Stimulated activated CD8-positive, alpha-beta memory T cell treated with anti-CD3 and anti-CD28 coated beads, Interleukin-7, amount 100 ng/mL, for 1 hour (primary cell): ENCODE measurements at places on chromosomes 2 and 18.

DNA sequence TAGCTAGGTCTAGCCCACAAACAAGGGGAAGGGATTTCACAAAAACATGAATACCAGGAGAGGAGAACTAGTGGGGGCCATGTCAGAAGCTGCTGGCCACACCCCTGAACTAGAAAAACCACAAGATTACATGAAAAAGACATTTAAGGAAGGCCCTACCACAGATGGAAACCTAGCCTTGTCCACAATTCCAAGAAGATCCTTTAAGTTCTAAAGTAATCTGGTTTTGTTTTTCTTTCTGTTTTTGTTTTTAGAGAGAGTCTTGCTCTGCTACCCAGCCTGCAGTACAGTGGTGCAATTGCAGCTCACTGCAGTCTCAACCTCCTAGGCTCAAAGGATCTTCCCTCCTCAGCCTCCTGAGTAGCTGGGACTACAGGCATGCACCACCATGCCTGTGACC, 34.2 kb upstream of the CAB39 start:
- no peak for DNase-seq

- no peak for DNase-seq
These were observed 31.4 kb downstream of the POLR1A start for GRCh38 chr2:86074256-86074655.

- no peak for DNase-seq
These were observed 22.9 kb upstream of the SSB start for GRCh38 chr2:169775765-169776164.

- no peak for DNase-seq
These were observed 16.4 kb downstream of the TET3 start for GRCh38 chr2:74001121-74001520.

- no peak for DNase-seq
These were observed 180.5 kb downstream of the TMEM18 start for GRCh38 chr2:496729-497128.

DNA sequence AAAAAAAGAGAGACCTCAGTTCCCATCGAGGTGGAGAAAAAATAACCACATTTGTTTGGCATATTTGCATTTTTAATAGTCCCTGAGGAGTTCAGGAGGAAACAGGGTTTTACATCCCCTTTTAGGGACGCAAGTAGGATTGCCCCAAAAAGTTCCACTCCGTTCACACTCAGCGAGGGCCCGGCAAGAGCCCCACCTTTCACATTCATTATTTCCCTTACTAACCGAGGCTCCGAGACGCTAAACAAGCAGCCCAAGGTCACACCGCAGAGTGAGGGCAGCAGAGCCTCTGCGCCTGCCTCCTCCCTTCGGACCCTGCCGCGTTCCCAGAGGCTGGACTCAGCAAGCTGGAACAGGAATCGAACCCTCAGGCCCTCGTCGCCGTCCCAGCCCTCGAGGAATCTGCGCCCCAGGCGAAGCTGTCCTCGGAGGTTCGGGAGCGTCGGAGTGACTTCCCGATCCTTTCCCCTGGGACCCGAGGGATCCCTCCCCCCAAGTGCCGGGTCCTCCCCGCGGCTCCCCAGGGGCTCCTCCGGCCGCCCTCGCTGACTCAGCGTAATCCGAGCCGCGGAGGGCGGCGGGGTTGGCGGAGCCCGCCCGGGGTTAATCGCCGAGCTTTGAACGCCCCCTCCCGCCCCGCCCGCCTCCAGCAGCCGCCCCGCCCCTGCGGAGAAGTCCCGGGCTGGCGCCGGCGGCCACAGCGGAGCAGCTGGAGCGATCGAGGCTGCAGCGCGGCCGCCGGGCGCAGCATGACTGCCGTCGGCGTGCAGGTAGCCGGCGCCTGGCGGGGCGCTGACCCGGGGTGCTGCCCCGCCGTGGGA, at the start of gene TMEM37:
TSS of gene TMEM37 (plus strand) at position 700 of the 821 bp plus-strand sequence. CDS start at position 750, 50 bp downstream.
- no peak for DNase-seq

- no peak for DNase-seq
These were observed 353.4 kb downstream of the ALK start for GRCh38 chr2:29567906-29568520.

DNA sequence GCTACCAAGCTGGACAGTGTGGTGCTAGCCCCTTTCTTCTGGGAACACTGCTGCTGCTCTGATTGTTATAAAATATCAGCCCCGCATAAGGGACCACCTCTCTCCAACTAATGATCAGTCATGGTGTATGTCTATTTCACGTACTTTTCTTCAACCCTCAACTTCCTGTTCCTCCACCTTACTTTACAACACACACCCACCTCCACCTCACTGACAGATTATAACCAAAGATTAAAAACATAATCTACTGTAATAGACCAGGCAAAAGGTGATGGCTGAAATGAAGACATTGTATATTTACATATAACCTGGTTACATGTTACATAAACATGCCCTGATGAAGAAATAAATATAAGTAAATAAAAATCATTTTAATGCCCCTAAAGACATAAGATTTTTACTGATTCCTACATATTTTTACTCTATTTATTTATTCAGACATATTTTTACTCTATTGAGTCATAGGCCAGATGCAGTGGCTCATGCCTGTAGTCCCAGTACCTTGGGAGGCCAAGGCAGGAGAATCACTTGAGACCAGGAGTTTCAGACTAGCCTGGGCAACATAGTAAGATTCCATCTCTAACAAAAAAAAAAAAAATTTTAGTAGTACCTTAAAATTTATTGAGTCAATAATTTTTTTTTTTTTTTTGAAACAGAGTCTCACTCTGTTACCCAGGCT, 12.8 kb downstream of the STK39 start:
- no peak for DNase-seq

DNA sequence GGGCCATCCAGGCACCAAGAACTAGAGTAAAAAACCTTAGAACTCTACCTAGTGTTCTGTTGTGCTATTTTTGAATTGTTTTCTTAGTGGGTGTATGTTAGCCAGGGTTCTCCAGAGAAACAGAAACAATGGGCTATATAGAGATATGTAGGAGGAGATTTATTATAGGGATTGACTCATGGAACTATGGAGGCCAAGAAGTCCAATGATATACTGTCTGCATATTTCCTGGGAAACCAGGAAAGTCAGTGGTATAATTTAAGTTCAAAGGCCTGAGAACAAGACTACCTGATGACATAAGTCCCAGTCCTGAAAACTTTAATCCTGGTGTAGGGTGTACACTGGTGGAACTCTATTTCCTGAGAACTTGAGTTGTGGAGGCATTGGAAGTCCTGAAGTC, 108.7 kb upstream of the ACVR1 start:
- DNase-seq: no peak

- no peak for DNase-seq
These were observed 260.9 kb downstream of the ICOS start for GRCh38 chr2:204197336-204198005.

- no peak for DNase-seq
These were observed 146.9 kb downstream of the METTL4 start for GRCh38 chr18:2424420-2424819.

- no peak for DNase-seq
These were observed 8.2 kb upstream of the CHRNA1 start for GRCh38 chr2:174772472-174772801.

GRCh38 chr18:36181898-36182506, 5.3 kb upstream of the MOCOS start:
- no peak for DNase-seq

GRCh38 chr2:34475156-34475555, 876.1 kb upstream of the FAM98A start:
- DNase-seq: no peak

GRCh38 chr2:175734686-175735085, 267.4 kb downstream of the LNPK start:
- DNase-seq: no peak

DNA sequence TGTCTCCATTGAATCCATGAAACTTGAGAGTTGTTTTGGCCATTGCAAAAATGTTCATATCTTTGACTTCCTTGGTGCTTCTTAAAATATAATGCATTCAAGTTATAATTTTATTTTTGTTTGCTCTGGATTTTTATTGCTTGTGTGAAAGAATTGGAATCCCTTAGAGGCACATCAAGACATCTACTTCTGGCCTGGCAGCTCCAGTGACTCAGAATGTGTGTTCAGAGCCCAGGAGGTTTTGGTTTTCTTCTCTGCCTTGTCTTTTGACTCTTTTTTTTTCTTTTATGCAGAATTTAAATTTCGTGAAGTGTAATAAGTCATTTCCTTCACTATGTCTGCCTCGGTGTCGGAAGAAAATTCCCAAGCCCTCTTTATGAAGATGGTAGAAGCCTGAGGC, 180.2 kb downstream of the LTBP1 start:
- no peak for DNase-seq

GRCh38 chr2:207315131-207315530, 149.4 kb upstream of the KLF7 start:
- DNase-seq: no peak

DNA sequence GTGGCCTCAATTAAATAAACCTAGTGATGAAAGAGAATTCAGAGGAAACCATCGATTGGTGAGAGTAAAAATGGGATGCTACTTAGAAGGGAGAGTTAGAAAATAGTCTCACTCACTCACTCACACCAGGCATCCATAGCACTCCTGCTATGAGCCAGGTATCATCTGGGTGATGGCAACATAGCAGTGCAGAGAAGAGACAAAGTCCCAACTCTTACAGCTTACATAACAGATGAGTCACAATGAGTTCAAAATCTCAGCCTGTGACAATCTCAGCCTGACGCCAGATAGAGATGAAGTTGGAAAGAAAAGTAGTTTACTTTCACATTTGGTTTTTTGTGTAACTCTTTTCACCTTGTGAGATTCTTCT, 55.4 kb upstream of the THOC1 start:
- no peak for DNase-seq

- DNase-seq: no peak
These were observed 90.1 kb upstream of the COL3A1 start for GRCh38 chr2:188884046-188884445.

- no peak for DNase-seq
These were observed 768.9 kb downstream of the SLC4A3 start for GRCh38 chr2:220396287-220396686.

DNA sequence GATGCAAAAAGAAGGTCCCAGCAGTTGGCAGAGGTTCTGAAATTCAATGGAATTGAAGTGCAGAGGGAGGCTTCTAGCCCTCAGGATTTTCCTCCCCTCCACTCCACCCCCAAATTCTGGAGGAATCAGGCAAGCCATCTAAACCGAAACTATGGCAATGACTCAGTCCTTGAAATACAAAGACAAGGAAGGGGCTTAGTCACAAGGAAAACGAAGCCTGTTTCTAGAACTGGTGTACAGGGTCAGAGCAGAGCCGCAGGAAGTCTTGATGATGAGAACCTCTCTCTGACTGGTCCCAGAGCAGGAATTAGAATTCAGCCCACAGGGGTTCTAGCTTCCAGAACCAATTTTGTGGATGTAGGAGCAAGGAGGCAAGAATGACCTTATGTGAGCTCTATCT, 111.7 kb upstream of the SCN1A start:
- no peak for DNase-seq

- no peak for DNase-seq
These were observed 63.5 kb downstream of the NRP2 start for GRCh38 chr2:205745661-205746419.

GRCh38 chr18:79639072-79639829, 40.4 kb upstream of the CTDP1 start:
- DNase-seq: no peak

DNA sequence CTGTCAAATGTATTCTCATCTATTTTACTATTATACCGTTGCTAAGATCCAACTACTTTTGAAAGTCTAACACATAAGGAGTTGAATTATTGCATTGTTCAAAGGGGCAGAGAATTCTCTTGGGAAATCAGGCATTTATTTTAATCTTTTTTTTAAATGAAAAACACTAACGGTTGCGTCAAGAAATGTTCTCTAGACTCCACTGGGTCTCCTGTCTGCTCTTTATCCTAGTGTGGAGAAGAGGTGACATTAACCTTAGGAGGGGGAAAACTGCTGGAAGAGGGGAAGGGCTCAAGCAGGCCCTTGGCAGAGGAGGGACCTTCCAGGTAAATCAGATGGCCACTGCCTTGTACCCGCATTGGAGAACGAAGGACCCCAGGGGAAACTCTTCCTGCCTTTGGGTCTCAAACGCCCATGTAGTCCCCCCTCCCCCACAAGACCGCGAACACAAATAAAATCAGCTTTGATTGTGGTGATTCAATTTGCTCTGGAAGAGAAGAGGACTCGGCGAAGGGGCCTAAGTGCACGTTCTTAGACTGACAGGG, 1.1 kb upstream of the APCDD1 start:
- DNase-seq: no peak

DNA sequence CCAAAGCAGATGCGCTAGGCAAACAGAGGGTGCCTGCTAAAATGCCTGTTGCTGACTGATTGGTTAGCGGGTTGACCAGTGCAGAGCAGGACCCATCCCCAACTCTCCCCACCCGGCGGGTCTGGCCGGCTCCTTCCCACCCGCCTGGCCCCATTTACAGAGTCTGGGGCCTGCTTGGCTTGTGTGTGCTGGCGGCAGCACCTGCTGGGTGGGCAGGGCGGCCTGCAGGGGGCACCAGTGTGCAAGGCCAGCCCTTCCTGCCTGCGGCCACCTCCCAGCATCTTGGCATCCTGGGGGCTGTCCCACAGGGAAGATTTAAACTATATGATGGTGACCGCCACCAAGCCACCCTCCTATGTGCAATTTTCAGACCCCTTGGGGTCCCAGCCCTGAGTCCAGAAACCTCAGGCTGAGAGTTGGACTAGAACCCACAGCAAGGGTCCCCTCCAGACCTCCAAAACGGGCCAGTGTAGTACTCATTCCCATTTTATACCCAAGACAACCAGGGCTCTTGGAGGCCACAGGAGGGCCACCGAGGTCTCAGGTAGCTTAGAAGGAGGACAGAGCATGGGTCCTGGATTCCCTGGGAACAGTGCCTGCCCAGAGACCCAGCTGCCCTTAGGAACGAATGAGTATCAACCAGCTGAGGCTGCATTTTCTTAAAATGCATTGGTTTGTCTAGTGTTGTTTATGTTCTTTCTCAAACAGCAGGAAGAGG, 173.6 kb downstream of the SMAD7 start:
- peak; percentile 40 for DNase-seq

- no peak for DNase-seq
These were observed 83.1 kb downstream of the KCTD18 start for GRCh38 chr2:200426754-200427153.

DNA sequence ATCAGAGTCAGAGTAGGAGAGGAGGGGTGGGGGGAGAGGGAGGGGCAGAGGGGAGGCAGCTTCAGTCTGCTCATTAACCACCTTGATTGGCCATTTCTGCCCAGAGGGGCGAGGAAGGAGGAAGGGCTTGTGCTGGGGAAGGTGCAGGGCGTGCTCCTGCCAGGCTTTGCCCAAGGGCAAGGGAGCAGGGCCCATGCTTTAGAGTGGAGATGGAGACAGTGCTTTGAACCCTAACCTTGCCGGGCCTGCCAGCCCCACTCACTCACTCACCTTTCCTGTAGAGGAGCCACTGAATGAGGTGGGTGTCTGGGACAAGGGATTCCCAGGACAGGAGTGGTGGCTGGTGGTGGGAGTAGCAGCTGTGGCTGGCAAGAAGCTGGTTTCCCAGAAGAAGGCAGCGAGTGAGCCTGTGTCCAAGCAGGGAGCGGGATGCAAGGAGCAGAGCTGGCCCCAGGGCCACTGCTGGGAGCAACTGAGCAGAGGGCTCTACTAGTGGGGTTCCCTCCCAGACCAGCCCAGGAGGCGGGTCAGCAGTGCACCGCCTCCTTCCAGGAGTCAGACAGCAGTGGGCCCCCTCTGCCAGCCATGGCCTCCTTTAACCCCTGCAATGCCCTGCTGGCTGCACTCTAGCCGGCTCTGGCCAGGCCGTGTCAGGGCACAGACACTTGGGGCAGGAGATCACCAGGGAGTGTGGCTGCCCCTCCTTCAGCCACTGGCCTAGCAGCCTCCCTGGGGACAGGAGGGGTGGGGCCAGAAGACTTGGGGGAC, 3.6 kb upstream of the RUFY4 start:
- no peak for DNase-seq

- DNase-seq: no peak
These were observed at the start of gene LRRFIP1 for GRCh38 chr2:237627441-237628246. TSS of gene LRRFIP1 (plus strand) at chr2:237627587. CDS start at chr2:237627645, 58 bp downstream.

GRCh38 chr18:519019-519879, 18.7 kb upstream of the COLEC12 start:
- no peak for DNase-seq
